Astrocyte of the spinal cord (primary cell): ENCODE measurements at places on chromosomes 2 and 18.
A peak's percentile ranks its signal among the peaks of the same experiment; 100 is the strongest.

DNA sequence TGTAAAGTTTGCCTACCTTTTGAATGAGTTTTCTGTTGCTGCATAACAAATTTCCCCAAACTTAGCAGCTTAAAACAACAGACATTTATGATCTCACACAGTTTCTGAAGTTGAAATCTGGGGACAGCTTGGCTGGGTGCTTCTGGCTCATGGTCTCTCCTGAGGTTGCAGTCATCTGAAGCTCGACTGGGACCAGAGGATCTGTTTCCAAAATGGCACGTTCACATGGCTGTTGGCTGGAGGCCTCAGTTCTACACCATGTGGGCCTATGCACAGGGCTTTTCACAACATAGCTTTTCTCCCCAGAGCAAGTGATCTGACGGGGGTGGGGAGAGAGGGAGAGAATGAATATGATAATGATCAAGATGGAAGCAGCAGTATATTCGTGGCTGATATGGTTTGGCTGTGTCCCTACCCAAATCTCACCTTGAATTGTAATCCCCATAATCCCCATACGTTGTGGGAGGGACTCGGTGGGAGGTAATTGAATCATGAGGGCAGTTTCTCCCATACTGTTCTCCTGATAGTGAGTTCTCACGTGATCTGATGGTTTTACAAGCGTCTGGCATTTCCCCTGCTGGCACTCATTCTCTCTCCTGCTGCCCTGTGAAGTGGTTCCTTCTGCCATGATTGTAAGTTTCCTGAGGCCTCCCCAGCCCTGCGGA lies 3.5 kb downstream of the RALB start:
- DNase-seq, result no peak

- DNase-seq, result peak; percentile 32
Measured at GRCh38 chr18:74468547-74469061, 11.5 kb upstream of the DIPK1C start.

DNA sequence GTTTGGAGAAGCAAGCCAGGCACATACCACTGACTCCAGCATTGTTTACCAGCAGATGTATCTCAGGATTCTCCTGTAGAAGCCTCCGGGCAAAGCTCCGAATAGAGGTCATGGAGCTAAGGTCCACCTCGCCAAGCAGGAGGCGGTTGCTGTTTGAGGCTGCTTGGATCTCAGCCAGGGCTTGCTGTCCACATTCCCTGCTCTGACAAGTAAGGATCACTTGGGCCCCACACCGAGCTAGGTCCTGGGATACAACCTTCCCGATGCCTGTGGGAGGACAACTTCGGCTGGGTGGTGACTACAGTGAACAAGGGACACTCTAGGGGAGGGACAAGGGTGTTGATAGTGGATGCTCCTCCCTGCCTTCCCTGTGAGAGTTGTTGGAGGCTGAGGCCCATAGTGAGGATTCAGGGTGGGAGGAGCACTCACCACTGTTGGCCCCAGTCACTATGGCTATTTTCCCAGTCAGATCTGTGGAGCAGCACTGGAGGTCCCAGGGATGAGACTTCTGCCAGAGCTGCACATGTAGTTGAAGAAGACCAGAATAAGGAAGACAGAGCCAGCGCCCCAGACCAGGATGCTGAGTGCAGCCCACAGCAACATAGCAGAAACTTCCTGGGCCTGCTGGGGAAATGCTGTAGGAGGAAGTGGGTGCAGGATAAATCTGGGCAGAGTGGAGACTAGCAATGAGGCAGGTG lies 8.3 kb downstream of the C2orf81 start:
- no peak for DNase-seq

DNA sequence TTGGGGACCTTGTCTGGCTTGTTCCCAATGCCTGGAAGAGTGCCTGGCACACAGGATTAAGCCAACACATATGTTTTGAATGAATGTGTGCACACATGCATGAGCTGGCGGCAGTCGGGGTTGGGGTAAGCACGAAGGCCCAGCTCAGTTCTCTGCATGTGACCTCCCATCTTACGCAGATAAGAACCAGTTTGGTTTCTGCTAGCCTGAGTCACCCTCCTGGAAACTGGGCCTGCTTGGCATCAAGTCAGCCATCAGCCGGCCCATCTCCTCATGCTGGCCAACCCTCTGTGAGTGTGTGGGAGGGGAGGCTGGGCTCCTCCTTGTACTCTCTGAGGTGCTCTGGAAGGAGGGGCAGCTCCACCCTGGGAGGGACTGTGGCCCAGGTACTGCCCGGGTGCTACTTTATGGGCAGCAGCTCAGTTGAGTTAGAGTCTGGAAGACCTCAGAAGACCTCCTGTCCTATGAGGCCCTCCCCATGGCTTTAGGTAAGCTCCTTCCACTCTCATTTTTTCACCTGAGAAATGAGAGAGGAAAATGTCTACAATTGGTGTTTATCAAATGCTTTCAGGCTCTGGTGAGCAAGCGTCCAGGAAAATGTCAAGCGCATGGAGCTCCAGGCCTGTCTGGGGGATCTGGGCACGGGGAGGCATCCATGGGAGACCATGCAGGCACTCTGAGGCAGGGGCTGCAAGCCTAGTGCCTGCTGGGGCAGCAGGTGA lies 9.7 kb upstream of the IL1RN start:
- DNase-seq, result peak; percentile 55

DNA sequence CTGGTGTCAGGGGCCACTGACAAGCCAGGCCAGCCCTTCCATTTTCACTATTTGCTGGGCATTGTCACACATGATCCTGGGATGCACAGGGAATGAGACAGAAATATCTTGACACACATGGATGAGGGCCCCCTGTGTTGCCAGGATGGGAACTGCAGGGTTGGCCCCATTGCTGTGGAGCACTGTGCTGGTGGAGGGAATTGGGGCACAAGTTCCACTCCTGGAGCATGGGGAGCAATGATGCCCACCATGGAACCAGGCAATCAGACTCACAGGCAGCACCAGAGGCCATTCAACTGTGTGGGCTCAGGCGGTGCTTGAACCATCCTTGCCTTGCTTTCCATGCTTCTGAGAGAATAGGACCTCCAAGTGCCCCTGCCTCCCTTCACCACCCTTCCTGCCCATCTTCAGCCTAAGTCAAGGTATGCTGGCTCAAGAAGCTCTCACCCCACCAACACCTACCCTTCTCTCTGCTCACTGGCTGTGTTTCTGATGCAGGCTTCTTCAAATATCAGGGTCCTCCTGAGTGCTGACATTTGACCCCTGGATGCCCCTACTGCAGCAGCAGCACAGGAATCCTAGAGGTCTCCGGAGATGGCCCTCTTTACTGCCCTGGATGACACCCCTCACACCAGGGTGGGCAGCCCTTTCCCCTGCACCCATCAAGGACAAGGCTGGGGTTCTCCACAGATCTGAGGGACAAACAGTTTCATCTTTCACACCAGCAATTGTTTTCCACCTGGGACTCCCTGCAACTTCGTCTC lies 11.0 kb downstream of the ADRA2B start:
- no peak for DNase-seq

DNA sequence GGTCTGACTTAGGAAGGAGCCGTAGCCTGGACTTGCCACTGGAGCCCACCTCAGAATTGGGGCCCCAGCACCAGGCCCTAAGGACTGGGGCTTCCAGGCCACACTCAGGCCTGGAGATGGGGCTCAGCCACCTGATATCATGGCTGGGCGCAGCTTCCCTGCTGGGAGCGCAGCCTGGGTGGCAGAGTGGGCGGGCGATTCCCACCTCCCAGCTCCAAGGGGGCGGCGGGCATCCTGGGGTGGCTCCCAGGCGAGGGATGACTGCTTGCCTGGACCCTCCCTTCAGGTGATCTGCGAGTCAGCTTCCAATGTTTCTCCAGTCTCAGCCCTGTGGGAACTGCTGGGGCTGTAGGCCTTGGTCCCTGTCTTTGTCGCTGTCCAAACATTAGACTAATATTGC lies 20.1 kb downstream of the GPR35 start:
- no peak for DNase-seq

GRCh38 chr2:219178377-219179175 lies 501 bp downstream of the RETREG2 start:
- DNase-seq, result peak; percentile 19

DNA sequence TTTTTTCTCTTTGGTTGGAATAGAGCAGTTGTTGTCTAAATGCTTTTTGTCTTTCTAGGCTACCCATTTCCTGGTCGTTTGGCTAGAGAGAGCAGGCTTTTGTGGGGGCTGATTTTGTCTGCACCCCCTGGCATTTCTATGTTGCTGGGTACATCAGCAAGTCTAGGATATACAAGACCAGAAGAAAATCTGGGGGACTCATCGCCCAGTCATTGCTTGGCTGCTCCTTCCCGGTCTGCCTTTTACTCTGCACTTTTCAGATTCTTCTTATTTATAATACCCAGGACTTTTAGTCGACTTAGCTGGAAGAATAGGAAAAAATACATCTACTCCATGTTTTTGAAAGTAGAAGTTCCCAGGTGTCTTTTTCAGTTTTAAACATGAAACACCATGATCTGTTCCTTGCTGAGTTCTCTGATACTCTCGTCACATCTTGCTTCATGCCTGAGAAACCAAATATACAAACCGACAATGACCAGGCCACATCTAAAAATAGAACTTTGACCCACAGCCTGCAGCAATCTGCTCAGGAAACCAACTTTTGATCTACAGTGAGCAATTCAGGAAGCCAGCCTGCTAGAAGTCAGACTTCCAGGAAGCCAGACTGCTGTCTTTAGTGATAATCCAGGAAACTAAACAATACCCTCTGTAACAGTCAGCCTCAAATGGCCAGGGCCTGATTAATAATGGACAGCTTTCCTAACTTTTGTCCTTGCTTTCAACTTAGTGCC lies 163.8 kb upstream of the MEX3C start:
- DNase-seq, result peak; percentile 22

GRCh38 chr2:241300000-241300399 lies 15.5 kb downstream of the HDLBP start:
- DNase-seq, result no peak

DNA sequence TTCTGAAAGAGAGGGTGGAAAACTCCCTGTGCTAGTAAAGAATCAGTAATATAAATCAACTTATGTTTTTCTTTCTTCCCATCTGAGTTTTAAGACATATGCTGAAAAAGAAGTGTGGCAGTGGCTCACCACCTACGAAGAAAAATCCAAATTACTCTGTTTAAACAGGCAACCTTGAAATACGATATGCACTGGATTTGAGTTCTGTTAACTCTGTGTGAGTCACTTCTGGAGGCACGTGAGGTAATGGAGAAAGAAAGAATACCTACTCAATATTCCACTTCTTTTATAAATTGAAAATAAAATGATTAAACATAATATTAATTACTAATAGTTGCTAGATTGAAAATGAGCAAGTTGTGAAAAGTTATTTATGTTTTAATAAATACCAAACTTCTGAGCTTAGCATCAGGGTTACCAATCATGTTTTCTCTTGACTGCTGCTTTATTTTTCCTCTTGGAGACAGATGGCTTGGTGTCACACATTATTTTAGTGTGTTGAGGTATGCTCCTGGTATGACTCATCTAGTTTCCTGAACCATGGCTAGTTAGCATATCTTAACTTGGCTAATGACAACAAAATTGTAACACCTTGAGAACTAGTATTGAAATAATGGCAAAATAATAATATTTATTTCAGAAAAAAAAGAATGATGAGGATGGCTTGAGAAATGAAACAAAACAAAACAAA lies 1705.5 kb upstream of the PIK3C3 start:
- peak; percentile 42 for DNase-seq

DNA sequence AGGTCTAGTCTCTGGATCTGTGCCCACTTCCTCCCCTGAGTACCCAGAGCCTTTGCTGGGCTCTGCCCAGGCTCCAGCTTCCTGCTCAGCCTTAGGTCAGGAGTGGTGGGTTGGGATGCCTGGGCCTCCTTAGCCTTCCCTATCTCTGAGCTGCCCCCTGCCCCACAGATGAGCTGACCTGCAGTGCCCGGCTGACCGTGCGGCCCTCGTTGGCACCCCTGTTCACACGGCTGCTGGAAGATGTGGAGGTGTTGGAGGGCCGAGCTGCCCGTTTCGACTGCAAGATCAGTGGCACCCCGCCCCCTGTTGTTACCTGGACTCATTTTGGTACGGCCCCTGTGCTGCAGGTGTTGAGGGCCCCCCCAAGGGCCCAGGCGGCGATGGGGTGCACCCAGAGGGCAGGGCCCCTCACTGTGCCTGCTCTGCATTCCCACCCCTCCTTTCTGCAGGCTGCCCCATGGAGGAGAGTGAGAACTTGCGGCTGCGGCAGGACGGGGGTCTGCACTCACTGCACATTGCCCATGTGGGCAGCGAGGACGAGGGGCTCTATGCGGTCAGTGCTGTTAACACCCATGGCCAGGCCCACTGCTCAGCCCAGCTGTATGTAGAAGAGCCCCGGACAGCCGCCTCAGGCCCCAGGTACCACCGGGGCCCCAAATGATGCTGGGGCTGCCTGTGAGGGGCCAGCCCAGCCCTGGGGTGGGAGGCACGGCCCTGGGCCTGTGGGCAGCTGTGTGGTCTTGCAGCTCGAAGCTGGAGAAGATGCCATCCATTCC lies 30.1 kb upstream of the GMPPA start:
- DNase-seq, result no peak

DNA sequence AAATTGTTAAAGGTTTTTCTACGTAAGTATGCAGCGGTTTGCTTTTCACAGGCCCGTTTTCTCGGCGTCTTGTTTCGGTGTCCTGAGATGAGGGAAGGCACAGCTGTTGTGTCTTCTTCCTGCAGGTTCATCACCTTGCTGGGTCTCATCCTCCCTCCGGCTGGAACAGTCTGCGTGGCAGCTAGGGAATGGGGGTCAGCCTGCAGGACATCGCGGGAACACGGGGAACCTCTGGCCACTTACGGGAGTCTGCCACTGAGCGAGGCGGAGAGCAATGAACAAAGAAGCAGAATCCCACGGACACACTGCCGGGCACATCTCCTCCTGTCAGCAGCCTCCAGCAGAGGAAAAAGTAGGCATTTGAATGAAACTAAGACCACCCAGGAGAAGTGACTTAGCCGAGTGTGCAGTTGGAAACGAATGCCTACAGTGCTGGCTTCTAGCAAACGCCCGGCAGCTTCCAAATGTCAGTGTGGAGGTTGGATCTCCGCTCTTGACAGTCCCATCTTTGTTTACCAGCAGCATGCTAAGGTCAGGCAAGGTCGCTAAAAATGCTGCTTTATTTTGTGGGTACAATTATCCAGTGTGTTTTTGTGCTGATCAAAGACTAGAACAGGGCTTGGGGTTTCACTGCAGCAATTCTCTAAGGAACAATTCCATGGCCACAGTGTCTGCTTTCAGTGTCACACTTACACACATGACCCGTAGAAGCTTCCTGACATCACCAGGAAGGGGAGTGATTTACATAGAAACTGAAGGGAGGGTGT lies 109.8 kb upstream of the SEC11C start:
- DNase-seq, result no peak

- peak; percentile 24 for DNase-seq
Measured at GRCh38 chr2:15674637-15675455, 83.2 kb downstream of the DDX1 start.

DNA sequence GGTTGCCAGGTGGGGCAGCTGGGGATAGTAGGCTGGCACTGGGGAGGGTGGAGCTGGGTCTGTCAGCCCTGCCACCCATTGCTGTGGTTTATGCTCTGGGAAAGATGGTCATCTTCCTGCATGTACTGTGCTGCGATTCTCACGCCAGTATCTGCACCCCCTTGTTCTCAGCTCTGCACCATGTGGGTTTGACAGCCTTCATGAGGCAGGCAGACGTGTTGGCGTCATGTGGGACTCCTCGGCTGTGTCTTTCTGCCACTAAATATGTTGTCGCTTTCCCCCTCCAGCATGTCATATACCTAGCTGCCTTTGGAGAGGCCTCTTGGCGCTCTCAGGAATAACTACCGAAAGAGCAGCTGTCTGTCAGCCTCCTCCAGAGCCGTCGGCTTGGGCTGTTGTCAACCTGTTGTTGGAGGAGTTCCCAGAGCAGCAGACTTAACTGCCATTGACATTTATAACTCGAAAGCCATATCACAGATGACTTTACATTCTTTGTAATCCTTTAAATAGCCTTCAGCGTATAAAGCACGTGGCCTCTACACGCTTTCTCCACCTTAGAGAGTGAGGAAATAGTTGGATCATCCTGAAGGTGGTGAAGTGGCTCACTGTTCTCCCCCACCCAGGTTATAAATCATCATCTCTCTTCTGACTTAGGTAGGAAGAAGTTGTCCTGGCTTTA lies 80.4 kb upstream of the MGAT5 start:
- no peak for DNase-seq
